Endothelial cell of umbilical vein (primary cell): ENCODE measurements at places on chromosomes 11 and 22.

DNA sequence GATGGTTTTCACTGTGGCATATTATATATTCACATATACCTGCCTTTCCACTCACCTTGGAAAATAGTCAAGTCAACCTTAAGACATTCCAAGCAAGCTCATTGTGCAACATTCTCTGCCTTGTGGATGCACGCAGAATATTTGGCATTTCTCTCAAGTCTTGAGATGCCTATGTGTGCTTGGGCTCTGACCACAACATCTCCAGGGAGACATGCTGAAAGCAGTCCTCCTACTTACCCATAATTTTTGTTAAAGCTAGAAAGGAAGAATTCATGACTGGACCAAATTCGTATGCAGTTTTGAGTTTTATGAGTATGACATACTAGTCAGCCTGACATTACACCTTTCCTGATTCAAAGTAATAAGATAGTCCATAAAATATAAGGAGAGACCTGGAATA is 684.0 kb downstream of the OPCML start:
- DNase-seq, result no peak

- no peak for DNase-seq
Observed at GRCh38 chr11:46540807-46541206, 53.0 kb downstream of the AMBRA1 start.

DNA sequence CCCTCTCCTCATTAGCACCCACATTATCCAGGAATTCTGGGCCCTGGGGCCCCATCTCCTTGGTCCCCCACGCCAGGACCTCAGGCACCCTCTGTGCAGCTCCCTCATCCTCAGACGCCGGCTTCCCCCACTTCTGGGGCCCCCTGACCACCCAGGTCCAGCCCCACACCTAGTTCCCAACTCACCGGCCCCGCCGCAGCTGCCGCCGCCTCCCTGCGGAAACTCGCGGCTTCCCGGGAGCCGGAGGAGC is at the start of gene PCSK7:
Gene PCSK7 (minus strand): TSS at position 232 of the 250 bp plus-strand sequence. CDS start 2,229 bp downstream, outside the sequence.
- no peak for DNase-seq

GRCh38 chr22:17717708-17718107 is 56.6 kb downstream of the BID start:
- no peak for DNase-seq

- DNase-seq, result no peak
Observed at GRCh38 chr22:47054231-47055072, 292.0 kb downstream of the TBC1D22A start.

DNA sequence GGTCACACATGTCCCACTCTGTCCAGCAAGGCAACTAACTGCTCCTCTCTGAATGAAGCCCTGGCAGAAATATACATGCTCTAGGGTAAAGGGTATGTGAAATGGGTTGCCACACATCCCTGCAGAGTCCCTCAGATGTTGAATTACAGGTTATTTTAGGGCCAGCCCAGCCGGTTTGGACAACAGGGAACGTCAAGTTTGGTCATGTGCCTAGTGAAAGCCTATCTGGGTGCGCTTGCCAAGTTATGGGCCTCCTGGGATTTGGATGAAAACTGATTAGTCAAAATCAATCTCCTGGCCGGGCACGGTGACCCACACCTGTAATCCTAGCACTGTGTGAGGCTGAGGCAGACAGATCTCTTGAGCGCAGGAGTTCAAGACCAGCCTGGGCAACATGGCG is 10.4 kb downstream of the AP1B1 start:
- DNase-seq, result no peak

- DNase-seq, result no peak
Observed at GRCh38 chr11:76806608-76807205, 23.6 kb downstream of the TSKU start.

- DNase-seq, result peak; percentile 72
Observed at GRCh38 chr11:132064987-132065620, 694.7 kb downstream of the NTM start.

DNA sequence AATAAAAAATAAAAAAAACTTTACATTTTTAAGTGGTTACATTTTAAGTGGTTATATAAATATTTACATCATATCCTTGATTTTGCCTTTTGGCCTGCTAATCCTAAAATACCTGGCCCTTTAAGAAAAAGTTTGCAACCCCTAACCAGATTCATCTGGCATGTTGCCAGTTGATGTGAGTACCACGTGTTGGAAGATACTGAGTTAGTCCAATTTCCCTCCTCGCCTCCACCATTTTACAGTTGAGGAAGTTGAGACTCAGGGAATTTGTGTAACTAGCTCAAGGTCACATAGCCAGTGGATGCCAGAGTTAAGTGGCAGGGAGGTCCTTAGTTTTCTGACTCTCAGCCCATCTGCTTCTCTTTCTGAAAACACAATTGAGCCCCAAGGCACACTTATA is 5.1 kb downstream of the ELF5 start:
- no peak for DNase-seq

DNA sequence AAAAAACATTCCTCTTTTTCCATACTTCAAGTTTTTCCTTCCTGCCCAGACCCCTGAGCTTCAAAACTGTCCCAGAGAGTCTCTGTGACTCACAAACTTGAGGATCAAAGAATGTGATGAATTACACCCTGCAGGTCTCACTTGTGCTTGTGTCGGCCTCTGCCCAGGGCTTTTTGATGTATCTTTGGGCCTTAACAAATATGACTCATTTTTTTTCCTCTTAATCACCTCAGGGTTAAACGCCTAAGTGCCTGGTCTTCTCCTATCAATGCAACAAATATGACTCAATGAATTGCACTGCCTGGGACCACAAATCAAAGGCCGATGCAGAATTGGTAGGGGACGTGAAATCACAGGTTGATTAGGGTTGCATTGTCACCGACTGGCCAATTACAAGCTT is 267.7 kb downstream of the LARGE1 start:
- DNase-seq, result no peak

- peak; percentile 95 for DNase-seq
Observed at GRCh38 chr11:9719566-9720289, 55.9 kb downstream of the SWAP70 start.

DNA sequence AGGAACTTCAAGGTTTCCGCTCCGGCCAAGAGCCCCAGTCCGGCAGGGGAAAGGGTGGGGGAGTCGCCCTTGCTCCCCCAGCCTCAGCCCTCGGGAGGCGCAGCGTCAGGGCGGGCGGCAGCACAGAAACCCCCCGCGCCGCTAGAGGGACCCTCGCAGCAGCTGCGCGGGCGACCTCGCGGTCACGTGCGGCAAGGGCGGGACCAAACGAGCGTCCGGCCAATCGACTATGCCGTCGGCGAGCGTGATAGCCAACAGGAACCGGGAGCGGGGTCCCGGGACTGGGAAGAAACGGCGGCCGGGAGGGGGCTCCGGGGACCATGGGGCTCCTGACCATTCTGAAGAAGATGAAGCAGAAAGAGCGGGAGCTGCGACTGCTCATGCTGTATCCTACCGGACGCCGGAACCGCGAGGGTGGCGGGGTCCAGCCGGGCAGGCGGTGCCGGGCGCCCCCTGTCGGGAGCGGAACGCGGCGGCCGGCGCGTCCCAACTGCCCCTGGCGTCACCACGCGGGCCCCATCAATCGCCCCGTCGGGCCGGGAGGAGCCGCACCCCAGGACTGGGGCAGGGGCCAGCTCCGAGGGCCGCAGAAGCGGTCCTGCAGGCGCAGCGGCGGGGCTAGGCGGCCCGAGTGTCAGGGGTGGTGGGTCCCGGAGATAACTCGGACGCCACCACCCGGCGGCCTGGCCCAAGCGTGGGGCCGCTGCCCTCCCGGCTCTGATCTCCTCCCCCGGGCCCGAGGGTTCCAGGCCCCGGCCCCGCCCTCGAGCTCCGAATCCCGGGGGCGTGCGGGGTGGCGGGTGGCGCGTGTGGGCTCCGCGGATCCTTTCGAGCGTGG is at the start of gene ARL2:
Gene ARL2 (plus strand): TSS at position 273 of the 838 bp plus-strand sequence. CDS start 48 bp downstream, at position 321.
- peak; percentile 92 for DNase-seq

DNA sequence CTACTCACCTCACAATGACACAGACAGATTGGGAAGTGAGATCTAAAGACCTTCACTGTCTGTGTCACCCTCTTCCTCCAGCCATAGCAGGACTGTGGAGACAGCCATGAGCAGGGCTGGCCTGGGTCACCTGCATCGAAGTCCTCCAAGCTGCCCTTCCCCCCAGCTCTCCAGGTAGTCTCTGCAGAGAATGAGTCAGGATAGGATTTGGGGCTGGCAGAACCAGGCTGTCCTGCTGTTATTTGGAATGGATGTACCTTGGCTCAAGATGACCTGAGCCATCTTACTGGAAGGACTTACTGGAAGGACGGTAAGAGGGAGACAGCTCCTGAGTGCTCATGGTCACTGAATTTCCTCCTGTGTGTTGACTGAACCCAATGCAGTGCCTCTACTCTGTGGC is 29.2 kb downstream of the GGTLC2 start:
- DNase-seq, result no peak

DNA sequence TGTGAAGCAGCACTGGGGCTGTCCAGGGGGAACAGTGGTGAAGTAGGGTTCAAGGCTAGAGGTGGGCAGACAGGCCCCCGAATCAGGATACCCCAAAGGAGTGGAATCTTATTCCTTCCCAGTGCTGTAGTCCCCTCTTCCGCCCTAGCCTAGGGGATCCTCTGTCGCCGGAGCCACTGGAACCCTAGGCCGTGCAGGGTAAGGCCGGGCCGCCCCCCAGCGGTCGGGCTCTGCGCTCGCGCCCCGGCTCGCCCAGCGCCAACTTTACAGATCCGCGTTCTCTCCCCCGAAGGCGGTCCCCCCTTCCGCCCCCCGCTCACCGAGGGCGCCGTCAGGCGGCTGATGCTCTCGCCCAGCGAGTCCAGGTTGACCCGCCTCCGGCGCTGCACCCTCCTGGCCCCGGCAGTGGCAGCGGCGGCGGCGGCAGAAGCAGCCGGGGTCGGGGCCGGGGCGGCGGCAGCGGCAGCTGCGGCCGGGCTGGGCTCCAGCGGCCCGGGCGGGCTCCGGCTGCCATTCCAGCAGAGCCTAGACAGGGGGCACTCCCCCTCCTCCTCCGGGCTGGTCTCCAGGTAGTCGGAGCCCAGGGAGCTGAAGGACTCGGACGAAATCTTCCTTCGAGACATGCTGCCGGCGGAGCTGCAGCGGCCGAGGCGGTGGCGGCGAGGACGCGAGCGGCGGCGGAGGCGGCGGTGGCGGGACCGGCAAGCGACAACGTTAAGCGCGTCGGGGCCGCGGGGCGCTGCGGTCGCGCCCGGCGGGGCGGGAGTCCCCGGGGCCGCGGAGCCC is 650 bp downstream of the GUCY1A2 start:
- peak; percentile 7 for DNase-seq

- no peak for DNase-seq
Observed at GRCh38 chr22:31079095-31079642, 1.9 kb upstream of the SMTN start.

GRCh38 chr22:30435674-30436126 is 10.1 kb downstream of the MTFP1 start:
- peak; percentile 31 for DNase-seq

DNA sequence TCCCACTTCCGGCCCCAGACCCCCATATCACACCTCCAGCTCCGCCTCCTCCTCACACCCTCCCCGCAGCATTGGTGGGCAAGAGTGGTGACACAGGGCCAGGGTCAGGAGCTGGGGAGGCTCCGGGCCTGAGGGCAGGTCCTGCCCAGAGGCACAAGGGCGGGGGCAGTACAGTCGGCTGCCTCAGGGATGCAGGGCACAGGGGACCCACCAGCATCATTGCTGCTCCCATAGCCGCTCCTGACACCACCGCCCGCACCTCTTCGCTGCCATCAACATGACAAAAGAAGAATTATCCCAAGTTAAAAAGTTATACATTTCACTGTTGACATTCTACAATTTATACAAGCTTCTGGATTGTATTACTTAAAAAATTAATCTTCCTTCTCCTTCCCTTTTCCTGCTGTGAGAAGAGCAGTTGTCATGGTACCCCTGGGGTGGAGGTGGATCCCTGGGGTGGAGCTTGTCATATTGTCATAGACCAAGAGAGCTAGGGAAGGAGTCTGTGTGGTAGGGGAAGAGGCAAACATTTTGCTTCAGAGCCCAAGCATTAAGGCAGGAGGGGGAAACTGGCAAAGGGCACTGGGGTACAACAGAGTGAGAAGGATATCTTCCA is 4.1 kb downstream of the SBF2 start:
- no peak for DNase-seq

GRCh38 chr11:19844012-19844411 is 131.4 kb downstream of the NAV2 start:
- no peak for DNase-seq

DNA sequence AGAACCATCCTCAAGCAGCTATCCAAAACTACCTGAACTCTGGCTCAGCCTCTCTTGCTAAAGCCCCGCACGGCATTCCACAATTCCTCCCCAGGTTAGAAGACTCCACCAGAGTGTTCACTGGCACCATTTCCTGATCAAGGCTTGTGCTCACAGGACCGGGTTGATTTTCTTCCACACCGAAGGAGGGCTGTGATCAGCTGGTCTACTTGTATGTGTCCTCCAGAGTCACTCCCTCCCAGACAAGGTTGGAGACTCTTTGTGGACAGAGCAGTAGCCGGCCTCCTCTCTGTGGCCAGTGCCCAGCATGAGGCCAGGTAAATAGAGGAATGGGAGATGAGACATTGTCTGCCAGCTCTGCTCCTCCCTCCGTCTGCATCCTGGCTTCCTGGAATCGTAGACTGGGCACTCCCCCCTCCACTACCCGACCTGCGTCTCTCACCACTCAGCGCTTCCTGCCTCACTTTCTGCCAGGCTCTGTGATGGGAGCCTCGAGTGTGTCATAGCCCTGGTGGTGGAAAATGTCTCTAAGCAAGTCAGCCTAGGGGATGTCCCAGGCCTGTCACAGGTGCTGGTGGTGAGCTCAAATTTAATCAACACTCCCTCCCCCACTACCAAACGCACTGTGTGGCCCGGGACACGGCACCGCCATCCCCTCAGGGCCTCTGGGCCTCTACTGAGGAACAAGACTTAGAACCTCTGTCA is 12.5 kb upstream of the TMPRSS6 start:
- DNase-seq, result peak; percentile 46

DNA sequence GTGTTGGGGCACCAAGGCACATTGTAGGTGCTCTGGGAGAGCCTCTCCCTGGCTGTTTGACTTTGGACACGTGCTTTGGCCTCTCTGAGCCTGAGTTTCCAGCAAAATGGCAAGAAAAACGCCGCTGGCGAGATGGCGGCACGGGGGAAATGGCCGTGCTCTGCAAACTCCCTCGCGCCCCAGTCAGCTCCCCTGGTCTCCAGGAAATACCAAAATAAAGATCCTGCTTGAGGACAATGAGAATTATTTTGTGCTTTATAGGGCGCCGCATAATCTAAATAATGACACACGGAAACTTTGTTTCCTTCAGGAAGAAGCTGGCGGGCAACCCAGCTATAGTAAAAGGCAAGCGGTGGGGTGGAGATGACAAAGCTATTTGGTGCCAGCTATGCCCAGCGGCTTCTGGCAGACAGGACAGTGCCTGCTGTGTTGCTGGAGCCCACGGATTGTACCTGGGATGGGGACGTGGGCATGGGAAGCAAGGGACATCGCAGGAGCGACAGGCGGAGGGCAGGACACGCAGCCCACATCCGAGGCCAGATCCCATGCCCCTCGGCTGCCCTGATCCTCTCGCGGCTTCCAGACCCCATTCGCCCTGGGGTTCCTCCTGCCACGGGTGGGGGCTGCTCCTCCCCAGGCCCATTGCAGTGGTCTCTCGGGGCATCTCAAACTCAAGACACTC is 26.3 kb upstream of the RFPL3 start:
- DNase-seq, result peak; percentile 83

- no peak for DNase-seq
Observed at GRCh38 chr11:123702139-123702538, 39.3 kb downstream of the ZNF202 start.

GRCh38 chr22:49751966-49752597 is 75.6 kb downstream of the BRD1 start:
- DNase-seq, result no peak
